Ascending aorta (tissue), 2 donors: ENCODE measurements at places on chromosomes 16 and 17.

- peak; percentile 56 for DNase-seq
Measured at GRCh38 chr17:47225436-47225858, 16.3 kb downstream of the MYL4 start.

DNA sequence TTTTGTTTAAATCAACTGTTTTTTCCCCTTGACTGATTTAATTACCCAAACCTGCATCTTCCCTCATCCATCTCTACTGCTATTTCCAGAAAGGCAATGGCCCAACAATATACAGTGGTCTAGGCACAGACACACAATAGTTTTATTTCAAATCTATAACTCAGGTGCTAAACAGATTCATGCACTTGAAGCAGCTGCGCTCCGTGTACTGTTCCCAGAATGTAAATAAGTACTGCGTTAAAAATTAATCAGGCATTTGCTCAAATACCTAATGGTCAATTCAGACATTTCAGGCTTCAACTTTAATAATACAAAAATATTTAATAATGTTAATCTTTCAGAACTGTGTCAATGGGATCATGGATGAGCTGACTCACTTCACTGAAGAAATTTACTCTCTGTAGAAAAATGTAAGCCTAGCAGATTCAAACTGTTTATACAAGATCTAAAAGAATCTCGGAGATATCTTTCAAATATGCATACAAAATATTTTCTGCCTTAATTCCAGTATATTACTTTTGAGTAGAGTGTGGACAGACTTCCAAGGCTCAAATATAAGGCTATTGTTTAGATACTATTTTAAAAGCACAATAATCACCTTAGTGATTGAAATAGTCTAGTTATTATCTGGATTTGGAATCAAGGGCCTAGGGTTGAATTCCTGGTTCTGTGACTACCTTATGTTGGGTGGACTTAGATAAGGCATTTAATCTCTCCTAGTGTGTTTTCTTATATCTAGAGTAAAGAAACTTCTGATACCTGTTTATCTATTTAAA is 97.4 kb upstream of the PSMD7 start:
- no peak for DNase-seq

DNA sequence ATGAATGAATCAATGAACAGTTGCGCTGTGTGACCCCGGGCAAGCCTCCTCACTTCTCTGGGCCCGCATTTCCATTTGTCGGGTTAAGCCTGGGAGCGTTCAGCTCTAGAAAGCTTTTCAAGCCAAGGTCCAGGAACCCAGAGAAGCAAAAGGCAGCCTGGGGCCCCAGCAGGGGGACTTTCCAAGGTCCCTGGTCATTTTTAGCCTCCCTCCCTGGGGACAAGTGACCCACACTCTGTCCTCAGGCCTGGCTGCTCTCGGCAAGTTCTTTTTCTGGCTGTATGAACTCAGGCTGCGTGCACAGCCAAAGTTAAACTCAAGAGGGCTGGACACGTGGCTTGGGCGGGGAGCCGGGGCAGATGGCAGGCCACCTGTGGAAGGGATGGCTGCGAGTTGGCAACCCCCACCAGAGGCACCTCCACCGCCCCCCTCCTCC is 41.4 kb upstream of the CIBAR2 start:
- DNase-seq: no peak

- no peak for DNase-seq
Measured at GRCh38 chr17:15249487-15249886, 15.6 kb downstream of the PMP22 start.

DNA sequence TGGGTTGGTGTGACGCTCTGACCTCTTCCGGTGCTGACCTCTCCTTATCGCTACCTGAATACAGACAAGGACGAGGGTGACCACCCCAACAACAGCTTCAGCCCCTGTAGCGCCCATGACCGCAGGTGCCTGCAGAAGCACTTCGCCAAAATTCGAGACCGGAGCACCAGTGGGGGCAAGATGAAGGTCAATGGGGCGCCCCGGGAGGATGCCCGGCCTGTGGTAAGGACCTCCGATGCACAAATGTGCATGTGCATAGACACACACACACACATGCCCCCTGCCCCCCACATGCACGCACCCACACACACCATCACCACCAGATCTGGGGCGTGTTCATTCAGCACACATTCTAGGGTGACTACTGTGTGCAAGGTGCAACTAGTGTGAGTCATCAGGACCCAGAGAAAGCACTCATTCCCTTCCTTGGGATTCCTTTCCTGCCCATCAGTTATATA is 9.7 kb downstream of the IGFBP4 start:
- no peak for DNase-seq
